Cardiac atrium fibroblast (primary cell): ENCODE measurements at places on chromosomes 1 and 21. TPM values are rescaled to one million over a fixed set of nuclear protein-coding genes. Genes with fewer than 3 reads are reported as not detected.

The AIRE gene
- not detected in 2 replicates for total RNA-seq

The GJB3 gene
- not detected in 2 replicates for total RNA-seq

The LAX1 gene
- not detected in 2 replicates for total RNA-seq

The FBXO28 gene
- total RNA-seq, result 17.1 and 23.5 TPM in 2 replicates

The OR2AJ1 gene
- total RNA-seq, result not detected in 2 replicates

The SPRR2F gene
- total RNA-seq, result not detected in 2 replicates

The PTAFR gene
- total RNA-seq, result 0.32 TPM in 1 of 2 replicates, not detected in the other

The KANK4 gene
- total RNA-seq, result not detected in 2 replicates

The RPTN gene
- total RNA-seq, result not detected in 2 replicates

The LAMC1 gene
- 1,085 and 1,111 TPM in 2 replicates for total RNA-seq

The SPRR2E gene
- not detected in 2 replicates for total RNA-seq

The PIK3R3 gene
- total RNA-seq, result 0.18 and 1.8 TPM in 2 replicates
